ENCODE measurements at places on chromosomes 16 and 17. TPM values are rescaled to one million over a fixed set of nuclear protein-coding genes. Genes with fewer than 3 reads are reported as not detected.

Gene CMTM1
- total RNA-seq = 0.38 TPM

DNA sequence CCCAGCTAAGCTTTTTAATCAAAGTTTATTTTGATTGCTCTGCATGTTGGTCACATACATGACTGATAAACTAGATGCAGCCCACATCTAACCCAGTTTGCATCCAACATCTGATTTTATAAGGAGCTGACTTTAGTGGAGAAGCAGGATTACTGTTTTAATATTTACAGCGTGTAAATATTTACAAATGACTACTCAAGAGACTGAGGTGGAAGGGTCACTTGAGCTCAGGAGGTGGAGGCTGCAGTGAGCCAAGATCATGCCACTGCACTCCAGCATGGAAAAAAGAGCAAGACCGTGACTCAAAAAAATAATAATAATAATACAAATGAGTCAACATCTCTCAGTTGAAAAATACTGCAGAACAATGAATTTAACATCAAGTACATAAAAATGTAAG, 50.8 kb downstream of the PARN start:
- DNase-seq = no peak

DNA sequence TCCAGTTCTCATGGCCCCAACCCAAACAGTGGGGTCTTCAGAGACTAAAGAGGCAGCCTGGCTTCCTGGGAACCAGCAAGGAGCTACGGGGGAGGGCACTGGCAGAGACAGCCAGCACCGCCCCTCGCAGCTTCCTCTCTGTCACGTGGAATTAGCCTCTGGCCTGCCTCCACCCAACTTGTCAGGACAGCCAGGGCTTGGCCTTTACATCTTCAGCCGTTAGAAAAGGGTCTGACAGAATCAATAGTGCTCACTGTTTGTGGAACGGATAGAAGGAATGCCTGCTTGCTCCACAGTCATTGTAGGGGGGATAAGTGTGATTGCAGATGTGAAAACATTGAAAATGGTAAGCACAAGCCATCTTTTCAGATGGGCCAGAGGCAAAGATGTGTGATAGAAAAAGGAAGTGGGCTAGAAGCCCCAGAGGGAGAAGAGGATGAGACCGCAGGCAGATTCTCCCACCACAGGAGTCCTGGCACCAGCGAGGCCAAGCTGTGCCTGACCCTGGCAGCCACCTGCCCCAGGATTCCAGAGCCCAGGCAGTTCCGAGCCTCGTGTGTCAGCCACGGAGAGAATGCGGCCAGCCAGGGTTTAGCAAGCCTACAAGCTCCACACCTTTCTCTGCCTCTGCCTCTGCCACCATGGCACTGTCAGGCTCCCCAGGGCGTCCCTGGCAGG, 18.6 kb downstream of the GRIN2C start:
- DNase-seq = peak; percentile 9

DNA sequence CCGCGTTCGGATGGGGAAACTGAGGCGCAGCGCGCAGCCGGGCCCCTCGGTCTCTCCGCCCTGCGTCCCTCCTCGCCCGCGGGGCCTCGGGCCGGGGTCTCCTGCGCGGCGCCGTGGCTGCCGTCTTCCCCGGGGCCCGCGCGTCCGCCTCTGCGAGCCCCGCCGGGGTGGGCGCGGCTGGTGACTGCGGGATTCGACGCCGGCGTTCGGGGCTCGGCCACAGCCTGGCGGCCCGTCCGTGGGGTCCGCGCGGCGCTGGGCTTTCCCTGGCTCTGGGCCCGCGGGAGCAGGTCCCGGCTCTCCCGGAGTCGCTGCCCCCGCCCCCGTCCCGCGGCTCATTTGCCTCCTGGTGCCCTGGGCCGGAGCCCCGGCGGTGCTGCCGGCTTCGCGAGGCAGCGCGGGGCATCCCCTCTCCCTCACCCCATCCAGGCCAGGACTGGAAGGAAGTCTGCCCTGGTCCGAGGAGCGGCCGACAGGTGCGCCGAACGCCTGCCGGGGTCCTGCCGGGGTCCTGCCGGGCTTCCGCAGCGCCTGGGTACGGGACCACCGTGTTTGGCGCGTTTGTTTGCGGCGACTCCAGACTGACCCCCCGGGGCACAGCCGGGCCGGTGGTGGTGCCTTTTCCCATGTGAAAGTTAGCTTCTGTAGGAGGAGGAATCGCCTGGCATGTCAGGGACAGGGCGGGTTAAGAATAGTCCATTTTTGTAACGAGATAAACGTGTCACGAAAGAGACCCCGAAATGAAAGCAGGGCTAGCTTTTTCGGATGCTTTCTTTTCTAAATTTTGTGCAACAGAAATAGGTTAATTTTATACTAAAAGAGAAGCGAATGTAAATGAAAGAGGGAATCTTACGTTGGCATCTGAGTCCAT, 671 bp downstream of the CHMP6 start:
- no peak for DNase-seq

DNA sequence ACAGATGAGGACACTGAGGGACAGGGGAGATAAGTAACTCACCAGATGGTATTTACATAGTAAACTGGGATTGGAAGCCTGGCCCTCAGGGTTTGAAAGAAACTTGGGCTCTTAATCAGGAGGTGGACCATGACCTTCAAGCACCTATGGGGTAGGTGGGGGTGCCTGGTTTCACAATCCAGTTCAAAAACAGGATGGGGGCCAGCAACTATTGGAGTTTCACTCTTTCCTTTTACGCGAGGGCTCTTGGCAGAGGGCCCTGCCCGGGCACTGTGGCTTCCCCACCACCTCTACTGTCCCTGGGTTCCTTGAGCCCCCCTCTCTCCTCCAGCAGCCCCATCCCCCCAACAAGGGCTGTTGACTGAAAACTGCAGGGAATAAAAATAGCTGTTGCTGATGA, 11.3 kb upstream of the PRR29 start:
- DNase-seq = no peak

GRCh38 chr16:67346341-67346740, 19.7 kb downstream of the LRRC36 start:
- DNase-seq = peak; percentile 33

Gene FCSK
- total RNA-seq = 13.2 TPM

All from bronchial epithelial cell (primary cell).